ENCODE measurements at places on chromosomes 1 and 21.

DNA sequence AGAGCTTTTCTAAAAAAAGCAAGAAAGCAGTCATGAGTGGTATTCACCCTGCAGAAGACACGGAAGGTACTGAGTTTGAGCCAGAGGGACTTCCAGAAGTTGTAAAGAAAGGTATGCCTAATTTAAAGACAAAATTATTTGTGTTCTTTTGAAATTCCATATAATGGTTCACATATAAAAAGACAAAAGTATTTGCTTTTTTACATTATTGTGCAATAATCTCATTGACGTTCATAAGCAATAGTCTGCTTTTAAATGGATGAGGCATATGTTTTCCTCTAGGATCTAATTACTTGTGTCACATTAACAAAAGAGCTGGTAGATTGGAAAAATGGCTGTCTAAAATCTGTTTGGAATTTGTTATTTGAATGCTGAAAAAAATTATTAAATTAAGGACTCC is 54.3 kb downstream of the CENPF start:
- no peak for DNase-seq

DNA sequence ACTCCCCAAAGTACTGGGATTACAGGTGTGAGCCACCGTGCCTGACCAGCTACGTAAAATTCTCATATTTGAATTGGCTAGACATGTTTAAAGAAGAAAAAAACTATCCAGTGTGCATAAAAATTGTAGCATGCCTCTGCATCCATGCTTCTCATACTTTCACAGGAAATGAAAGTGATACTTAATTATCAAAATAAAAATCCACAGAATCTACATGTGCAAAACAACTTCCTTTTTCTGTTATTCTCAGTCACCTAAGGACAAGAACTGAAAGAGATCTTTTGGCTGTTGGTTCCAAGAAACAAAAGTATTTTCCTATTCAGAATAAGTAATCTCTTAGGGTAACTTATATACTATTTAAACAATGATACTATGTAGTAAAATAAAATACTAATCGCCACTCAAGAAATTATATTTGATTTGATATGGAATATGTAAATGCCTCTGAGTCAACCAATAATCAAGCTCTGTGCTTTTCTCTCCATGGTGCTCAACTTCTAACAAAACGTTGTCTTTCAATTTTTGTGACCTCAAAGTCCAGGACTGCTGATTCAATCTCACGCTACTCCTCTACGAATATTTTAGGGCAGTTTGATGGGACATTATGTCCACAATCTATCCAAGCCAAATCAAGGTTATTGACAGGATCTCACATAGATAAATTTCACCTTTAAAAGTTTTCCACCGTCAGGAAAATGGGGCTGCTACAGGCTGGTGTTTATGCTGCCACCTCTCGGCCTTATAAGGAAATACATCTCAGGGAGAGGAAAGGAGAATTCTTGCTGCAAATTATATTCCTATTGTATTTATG is 102.7 kb downstream of the ZNF281 start:
- DNase-seq, result no peak

GRCh38 chr1:46493316-46494032 is 3.8 kb downstream of the DMBX1 start:
- no peak for DNase-seq

DNA sequence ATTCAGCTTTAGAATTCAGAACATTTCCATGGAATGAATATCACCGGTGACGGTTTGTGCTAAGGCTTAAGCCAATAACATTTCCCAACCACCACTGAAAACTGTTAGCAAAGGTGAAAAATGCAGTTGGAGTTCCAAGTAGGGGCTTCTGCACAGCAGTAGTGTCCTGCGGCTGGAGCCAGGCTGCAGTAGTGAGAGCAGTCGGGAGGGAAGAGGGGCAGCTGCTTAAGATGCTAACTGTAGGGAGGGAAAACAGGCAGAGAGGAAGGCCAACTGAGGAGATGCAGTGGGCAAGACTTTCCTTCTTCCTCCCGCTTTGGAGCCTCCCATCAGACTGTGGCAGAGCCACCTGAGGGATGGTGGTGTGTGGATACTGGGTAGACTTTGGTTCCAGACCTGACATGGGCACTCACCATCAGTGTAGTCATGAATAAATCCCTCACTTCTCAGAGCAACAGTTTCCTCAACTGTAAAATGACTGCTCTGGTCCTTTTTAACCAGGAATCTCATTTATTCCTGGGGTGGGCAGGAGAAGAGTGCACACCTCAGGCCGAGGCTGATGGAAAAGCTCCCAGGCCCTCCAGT is 3.2 kb downstream of the F3 start:
- no peak for DNase-seq

- DNase-seq, result no peak
Measured at GRCh38 chr21:35170818-35171217, 121.7 kb upstream of the RUNX1 start.

GRCh38 chr1:60283690-60284089 is 210.1 kb upstream of the C1orf87 start:
- no peak for DNase-seq

GRCh38 chr1:201505503-201505890 is 1.4 kb downstream of the CSRP1 start:
- no peak for DNase-seq

DNA sequence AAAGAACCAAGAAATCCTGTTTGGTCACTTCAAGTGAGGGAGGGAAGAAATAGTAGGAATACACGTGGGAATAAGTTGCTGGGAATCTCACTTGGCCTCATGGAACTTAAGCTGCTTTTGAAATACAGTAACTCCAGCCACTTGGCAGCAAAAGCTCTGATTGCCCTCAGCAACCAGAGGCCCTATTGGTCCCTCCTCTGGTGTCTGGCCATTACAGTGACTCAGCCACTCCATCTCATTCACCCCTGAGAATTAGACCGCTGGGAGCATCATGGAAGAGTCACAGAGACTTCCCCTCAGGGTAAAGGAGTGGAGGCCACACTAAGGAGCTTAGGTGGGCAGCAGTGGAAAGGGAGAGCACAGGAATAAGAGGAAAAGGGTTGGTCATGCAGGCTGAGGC is 99.6 kb downstream of the ELAVL4 start:
- DNase-seq, result no peak

DNA sequence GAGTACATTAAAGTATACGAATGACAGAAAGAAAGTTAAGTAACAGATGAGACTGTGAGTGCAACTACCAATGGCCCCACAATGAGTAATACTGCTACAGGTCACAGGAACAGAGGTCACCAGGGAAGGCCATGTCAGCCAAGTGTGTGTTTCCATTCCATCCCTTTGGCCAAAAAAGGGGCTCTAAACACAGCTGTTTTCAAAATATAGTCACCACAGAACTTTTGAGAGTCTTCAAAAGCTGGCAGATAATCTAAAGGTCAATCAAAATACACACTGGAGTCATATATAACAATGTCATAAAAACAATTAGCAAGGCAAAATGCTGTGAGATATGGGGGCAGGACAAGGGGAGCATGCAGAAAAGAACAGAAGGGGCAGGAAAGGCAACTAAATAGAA is 10.2 kb downstream of the USP24 start:
- DNase-seq, result no peak

- no peak for DNase-seq
Measured at GRCh38 chr1:232766241-232766890, 38.9 kb upstream of the MAP10 start.

DNA sequence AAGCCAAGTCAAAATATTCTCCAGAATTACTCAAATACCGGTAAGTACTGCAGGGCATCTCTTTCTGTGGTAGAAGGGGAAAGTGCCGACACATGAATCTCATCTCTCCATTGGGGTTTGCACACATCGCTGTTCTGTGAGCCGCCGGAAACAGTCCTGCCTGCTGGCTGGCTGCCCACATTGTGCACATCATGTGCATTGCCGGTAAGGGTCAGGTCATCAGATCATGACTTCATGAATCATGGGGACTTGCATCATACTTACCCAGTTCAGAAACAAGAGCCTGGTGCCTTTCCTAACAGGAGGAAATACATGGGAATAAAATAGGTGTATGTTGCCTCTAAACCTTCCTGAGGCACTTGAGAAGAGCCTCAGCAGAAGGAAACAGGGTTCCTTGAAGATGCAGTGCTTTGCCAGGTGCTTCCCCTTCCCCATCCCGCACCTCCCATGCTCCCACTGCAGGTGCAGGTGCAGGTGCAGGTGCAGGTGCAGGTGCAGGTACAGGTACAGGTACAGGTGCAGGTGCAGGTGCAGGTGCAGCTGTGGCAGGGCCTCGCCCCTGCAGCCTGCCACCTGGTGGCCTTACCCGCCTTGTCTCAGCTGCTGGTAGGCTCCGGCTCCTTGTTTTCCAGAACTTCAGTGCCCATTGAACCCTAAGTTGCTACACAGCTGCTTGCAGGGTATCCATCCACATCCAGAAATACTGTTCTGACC is 26.5 kb downstream of the GPR137B start:
- DNase-seq, result no peak

DNA sequence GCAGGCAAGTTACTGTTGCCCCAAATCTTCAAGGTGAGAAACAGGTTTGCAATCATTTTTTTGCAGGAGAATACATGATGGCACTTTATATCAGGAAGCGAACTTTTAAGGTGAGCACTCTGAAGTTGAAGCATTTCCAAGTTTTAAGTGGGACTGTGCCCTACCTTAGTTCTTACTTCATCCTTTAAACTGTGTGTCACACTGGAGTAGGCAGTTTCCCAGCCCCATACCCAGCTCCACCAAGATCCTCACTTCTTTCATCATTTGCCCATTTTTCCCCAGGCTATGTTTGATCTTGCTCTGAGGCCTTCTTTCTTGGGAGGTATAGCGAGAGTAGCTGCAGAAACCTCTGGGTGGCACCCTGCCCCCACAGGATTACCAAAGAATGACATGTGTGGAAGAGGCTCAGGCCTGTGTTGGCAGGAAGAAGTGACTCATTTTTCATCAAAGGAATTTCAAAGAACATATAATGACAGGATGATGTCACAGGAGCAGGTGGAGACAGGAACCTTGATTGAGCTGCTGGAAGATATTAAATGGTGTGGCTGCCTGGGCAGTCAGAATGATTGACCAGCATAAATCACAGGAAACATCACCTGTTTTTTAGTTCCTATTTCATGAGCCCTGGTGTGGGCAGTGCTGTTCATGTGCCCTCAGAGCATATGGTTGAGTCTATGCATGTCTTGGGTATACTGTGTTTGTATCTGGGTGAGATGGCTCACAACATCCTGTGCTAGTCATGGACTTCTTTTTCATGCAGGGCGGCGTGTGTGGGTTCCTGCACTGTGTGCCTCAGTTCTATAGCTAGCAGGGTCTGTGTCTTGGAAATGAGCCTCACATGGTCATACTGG is 20.8 kb upstream of the MACF1 start:
- peak; percentile 78 for DNase-seq

DNA sequence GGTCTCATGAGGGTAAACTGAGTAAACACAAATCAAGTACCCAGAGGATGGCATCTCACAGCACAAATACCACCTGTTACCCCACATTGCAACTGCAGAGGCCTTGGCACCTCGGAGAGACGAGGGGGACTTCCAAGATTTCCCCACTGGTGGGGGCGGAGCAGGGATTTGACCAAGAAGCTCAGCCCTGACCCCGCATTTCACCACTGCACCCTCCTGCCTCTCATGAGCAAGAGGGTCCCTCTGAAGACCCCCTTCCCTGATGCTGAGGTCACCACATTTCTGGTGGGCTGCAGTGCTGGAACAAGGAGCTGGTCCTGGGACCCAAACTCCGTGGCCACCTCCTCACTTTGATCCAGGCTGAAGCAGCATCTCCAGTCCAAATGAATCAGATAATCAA is 342.4 kb downstream of the NPHP4 start:
- no peak for DNase-seq

- no peak for DNase-seq
Measured at GRCh38 chr21:45255381-45256020, 32.2 kb downstream of the POFUT2 start.

DNA sequence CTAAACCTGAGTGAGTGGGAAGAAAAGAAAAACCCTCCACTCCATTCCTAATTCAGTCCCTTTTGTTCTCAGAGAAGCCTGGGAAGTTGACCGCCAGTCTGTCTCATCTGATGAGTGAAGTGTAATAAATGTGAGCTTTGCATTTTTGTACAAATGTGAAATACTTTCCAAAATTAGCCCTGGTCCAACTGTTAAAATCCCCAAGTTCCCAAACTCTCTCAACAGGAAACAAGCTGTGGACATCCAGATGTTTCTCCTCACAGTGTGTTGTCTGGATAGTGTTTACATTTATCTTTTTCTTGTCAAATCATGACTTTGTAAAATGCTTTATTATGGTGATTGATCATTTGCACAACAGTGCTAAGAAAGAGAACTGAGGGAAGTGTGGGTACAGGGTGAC is 145.1 kb downstream of the TM2D1 start:
- no peak for DNase-seq

DNA sequence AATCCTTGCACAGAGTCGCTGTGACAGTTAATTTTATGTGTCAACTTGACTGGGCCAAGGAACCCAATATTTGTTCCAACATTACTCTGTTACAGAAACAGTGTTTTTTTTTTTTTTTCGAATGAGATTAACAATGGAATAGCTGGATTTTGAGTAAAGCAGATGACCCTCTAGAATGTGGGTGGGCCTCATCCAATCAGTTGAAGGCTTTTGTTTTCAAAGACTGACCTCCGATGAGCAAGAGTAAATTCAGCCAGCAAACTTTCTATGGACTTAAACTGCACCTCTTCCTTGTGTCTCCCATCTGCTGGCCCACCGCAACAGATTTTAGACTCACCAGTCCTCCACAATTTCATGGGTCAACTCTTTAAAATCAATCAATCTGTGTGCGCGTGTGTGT is 17.0 kb downstream of the CRYZ start:
- DNase-seq, result no peak

- no peak for DNase-seq
Measured at GRCh38 chr1:50559421-50559820, 136.2 kb upstream of the DMRTA2 start.

DNA sequence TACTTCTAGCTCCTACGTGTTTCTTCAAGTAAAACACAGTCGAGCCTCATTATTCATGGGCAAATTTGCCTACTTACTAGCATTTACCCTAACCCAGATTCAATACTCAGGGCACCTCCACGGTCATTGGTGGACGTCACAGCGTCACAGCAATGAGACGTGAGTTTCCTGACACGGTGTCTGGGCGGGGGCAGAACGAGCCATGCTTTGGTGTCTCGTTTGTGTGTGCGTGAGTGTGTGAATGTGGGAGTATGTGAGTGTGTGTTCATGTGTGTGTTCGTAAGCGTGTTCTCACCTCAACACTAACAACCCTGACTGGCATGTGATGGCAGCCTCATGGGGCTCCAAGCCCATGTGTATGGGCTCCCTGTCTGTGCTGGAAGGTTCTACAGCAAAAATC is 17.5 kb upstream of the COL18A1 start:
- no peak for DNase-seq

- no peak for DNase-seq
Measured at GRCh38 chr1:58469016-58469415, 77.5 kb downstream of the OMA1 start.

DNA sequence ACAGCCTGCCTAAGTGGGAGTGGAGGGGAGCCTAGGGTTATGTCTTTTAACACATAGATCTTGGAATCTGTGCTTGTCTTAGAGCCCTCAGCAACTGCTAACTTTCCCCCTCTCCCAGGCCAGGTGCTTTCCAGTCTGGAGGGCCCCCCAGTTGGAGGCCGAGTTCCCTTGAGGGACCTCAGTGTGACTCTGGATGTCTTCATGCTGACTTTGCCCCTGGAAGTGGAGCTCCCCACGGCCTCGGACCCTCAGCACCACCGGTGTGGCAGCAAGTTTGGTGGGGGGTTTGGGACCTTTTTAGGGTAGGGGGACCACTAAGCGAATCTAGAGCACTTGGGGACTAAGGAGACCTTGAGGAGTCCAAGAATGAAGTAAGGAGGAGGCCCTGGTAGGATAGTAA is 22.9 kb downstream of the HYI start:
- DNase-seq, result no peak
